Stimulated activated CD4-positive, alpha-beta T cell treated with anti-CD3 and anti-CD28 coated beads, TNF-alpha, amount 100 ng/mL, for 48 hours (primary cell): ENCODE measurements at places on chromosomes 7 and 10.

DNA sequence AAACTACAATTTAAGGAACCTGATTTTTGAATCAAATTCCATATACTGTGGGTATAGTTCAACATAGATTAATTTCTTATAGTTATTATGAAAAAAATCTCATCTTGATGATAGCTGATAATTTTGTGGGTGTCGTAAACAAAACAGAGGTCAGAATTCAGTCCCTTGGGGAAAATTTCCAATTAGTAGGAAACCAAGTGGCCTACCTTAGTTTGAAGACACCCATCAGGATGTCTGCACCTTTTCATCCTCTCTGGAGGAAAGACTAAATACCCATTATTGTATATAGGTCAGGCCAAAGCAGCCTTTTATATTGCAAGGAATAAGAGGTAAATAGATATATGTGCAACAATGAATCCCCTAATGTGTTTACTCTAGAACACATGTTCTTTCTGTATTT, 6.4 kb downstream of the IKZF1 start:
- no peak for DNase-seq

DNA sequence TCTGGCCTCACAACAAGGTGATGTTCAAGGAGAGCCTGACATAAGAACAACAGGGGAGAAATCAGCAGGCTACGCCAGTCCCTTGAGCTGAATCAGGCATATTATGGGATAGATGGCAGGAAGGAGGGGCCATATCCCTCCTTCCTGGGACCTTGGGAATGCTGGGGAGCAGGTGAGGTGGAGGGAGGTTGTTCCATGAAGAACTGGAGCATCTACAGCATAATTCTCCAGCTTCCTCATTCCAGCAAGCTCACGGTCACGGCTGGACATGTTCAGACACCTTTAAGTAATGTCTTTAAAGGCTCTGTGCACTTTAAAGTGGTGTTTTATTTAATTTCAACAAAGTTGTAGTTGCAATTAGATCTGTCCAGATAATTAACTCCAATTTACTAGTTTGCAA, 780.5 kb downstream of the TYW1 start:
- DNase-seq = no peak

DNA sequence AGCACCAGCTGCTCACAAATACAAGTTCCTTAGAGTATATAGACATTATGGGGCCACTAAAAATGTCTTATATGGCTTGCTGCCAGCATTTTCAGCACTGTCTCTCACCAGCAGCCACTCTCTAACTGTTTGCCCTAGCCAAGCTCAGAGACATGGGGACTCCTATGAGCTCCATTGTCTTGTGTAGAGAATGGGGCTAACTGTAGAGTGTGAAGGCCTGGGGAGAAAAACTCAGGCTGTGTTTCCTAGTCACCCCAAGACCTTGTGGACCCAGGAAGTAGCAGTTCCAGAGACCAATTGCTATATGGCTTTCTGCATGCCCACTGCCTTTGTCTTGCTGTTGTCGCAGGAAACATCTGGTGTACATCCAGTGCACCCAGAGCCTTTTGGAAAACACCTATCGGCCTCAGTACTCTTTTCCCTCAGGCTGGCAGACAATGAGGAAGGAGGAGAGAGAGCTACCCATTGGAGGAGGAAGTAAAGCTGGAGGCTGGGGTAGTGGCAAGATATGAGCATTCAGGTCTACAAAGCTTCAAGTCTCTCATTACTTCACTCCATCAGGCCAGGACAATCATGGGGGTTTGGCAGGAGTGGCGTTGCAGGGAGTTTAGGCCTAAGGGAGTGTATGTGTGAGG, 28.4 kb downstream of the ENTPD1 start:
- DNase-seq = no peak

- DNase-seq = no peak
These were observed 78.9 kb downstream of the CUX1 start for GRCh38 chr7:101896316-101896715.

GRCh38 chr10:35933491-35933890, 291.4 kb upstream of the FZD8 start:
- no peak for DNase-seq

DNA sequence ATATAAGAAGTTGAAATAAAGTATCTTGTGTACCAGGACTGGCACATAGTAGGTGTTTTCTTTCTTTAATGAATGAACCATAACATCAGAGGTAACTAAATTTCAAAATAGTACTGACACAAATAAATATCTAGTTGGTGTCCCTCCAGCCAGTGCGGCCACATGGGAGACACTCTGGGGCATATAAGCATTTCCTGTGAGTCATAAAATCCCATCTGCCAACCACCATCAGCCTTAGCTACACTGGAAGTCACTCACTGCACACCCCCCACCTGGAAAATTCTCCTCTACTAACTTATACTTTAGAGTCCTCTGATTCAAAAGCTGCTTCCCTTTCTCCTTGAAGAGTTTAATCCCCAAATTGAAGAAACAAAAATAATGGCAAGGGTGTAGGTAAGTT, 32.5 kb downstream of the DYDC1 start:
- no peak for DNase-seq

- DNase-seq = no peak
These were observed 272.7 kb downstream of the CAMK1D start for GRCh38 chr10:12622016-12622415.

DNA sequence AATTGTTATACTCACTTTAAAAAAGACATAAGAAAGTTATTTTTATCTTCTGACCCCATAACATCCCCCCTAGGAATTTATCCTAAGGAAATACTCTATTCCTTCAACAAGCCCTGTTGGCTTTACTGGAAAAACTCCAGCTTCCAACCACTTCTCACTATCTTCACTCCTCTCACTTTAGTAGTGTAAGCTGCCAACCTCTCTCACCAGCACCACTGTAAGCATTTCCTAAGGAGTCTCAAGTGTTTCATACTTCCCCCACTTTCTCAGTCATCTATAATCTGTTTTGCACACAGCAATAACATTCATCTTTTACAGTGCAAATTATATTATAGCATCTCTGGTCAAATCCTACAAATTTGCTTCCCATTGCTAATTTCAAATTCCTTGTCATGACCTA, 45.8 kb downstream of the GPR85 start:
- DNase-seq = no peak

- no peak for DNase-seq
These were observed 10.9 kb downstream of the C10orf71 start for GRCh38 chr10:49309691-49310411.

- peak; percentile 74 for DNase-seq
These were observed 14.7 kb downstream of the LZTS2 start for GRCh38 chr10:101014230-101014884.

DNA sequence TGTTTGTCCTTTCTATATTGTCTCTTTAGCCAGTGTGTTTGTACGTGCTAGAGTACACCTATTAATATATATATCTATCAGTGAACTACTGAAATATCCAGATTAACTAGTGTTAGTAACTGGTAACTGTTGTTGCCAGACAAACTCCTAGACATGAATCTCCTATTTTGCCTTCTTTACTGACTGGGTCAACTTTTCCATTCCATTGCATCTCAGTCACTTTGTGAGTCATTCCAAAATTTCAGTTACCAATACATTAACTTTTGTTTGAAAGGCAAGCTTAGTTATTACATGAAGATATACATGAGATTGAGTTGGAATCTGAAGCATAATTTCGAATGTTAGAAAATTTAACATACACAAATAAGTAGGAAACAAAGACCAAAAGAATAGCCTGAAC, 51.4 kb downstream of the BTAF1 start:
- no peak for DNase-seq

- DNase-seq = no peak
These were observed 2.4 kb downstream of the ADCK2 start for GRCh38 chr7:140674899-140675701.

DNA sequence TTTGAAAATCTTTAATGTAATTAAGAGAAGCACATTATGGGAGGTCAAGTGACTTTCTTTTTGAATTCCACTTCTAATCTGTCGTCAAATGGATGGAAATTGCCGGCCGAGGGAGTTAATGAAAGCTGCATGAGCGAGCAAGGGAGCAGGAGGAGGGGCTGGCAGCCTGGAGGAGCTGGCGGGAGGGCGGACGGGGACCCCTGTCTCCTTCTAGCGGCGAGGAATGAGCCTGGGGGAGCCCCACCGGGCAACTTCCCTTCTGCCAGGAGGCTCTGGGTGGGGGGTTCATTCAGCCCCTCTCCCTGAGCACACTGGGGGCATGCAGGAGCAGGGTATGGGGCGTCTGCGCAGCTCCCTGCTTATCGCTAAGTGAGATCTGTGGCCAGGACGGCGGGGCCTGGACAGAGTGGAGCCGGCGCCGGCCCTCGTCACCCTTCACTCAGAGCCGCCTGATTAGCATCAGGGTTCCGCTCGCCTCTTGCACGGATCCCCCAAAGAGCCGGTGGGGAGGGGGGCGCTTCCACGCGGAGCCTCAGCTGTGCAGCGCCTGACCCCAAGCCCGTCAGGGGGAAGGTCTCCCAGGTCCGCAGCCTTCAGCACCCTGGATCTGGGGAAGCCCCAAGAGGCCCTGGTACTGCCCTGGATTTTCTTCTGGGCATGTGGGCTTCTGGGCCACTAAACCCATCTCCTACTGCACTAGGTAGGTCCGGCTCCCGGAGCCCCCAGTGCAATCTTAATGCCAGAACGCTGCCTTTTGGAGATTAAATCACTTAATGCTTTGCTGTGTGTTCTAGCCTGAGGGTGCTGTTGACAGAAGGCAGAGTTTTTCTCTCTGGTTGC, 680.8 kb downstream of the LRMDA start:
- no peak for DNase-seq

DNA sequence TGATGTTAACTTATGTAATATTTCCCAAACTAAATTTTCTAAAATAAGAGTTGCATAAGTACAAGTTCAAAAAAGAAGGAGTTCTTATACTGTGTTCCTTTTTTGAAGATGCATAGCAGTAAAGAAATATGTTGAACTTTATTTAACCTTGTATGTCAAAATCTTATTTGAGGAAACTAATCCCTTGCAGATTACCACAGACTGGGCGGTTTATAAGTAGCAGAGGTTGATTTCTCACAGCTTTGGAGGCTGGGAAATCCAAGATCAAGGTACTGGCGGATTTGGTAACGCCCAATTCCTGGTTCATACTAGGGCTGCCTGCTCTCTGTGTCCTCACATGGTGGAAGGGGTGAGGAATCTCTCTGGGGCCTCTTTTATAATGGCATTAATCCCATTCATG, 68.5 kb downstream of the GNAT3 start:
- DNase-seq = no peak

- DNase-seq = no peak
These were observed 2.7 kb upstream of the CYP3A7 start for GRCh38 chr7:99737726-99738125.

DNA sequence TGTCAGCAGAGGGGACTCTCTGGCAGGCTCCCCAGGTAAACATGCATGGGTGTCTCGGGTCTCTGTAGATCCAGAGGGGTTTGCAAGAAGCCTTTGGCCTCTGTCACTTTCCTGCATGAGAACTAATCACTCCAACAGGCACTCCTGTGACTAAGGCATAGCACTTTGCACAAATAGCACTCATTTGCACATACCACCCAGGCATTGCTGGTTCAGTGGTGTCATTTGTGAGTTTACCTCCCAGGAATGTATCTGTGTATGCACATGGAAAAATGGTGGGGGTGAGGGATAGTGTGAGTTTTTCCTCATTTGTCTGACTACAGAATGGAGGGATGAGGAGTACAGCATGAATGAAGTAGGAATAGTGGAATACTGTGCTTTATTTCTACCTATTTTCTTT, 39.5 kb downstream of the CNNM1 start:
- DNase-seq = no peak

- no peak for DNase-seq
These were observed 212.2 kb downstream of the FAM107B start for GRCh38 chr10:14562218-14563075.

DNA sequence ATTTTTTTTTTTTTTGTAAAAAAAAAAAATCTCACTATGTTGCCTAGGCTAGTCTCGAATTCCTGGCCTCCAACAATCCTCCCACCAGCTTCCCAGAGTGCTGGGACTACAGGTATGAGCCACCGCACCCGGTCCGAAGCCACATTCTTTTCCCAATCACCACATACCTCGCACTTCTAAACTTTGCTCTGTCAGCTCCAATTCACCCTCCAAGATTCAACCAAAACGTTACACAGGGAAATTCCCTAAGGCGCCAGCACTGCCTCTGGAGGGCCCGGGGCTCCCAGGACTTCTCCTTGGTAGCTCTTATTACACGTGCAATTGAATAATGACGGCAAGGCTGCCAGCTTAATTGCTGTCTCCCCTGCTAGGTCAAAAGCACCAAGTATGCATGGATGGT, 10.3 kb upstream of the DNAAF5 start:
- DNase-seq = no peak

DNA sequence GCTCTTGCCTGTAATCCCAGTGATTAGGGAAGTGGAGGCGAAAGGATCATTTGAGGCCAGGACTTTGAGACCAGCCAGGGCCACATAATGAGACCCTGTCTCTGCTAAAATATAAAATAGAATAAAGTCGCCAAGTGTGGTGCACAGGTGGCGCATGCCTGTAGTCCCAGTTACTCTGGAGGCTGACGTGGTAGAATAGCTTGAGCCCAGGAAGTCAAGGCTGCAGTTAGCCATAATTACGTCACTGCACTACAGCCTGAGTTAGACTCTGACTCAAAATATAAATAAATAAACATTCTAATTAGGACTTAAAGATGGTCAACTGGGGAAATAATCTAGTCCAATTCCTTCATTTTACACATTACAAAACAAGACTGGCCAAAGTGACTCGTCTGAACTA, 768 bp downstream of the CHCHD2 start:
- DNase-seq = no peak

DNA sequence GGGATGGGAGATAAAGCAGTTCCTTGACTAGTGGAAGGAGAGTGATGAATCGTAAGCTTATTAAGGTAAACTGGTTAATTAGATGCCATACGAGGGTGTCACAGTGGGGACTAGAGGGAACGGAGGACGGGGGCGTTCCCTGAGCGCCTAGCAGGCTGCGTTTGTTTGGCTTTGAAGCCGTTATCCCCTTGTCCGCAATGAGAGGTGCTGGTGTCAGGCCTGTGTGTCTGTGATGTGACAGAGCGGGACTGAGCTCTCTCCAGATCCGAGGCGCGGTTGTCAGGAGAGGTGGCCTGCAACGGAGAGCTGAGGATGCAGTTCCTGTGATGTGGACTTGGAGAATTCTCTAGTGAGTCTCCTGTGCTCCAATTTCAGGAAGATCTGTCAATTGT, 60.0 kb upstream of the PRPS1L1 start:
- DNase-seq = no peak

DNA sequence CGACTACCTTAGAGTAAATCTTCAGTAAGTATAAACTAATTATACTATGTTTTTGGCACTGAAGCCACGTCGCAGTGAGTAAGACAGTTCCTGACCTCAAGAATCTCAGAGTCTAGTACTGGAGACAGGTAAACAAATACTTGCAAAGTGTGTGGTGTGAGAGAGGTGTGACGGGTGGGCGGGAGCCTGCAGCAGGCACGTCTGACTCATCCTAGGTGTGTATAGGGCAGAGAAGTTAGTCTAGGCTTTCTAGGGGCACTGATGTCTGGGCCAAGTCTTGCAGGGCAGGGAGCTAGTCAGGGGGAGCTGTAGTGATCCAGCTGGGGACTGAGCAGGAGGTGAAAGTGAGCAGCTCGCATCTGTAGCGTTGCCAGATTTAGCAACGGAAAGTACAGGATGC, 35.9 kb upstream of the SFTPD start:
- DNase-seq = peak; percentile 48

- no peak for DNase-seq
These were observed 60.6 kb upstream of the FRMD4A start for GRCh38 chr10:14391342-14391741.
